ENCODE measurements at places on chromosomes 7 and 10.

DNA sequence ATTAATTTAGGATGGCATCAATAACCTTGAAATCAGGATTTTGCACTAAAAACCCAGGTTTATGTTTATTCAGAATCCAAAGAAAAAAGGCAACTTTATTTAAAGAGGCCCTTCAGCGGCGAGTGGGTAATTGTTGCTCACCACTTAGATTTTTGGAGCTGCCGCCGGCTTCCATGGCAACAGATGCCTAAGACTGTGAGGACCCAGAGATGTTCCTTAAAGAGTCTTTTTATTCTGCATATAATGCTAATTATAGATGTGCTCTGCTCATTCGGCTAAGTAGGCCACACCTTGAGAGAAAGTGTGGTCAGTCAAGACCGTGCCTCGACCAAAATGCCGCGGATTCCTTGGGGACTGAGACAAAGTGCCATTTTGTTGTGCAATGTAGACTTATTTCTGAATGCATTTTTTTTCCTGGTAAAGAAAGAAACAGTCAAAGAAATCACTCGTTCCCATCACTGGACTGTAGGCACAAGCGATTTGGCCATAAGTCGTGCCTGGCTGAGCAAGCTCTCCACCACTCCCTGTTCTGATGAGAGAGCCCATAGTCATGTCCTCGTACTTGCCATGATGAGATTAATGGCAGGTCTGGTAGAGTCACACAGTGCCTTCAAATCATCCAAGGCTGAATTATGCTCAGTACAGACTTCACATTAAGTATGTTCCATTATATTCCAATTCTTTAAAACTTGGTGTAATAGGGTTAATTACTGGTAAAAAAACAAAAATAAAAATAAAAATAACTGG, 21.4 kb upstream of the MGMT start:
- DNase-seq: no peak

GRCh38 chr10:76974017-76974691, 663.5 kb downstream of the KCNMA1 start:
- no peak for DNase-seq

GRCh38 chr7:5666361-5666760, 115.1 kb downstream of the RNF216 start:
- no peak for DNase-seq

DNA sequence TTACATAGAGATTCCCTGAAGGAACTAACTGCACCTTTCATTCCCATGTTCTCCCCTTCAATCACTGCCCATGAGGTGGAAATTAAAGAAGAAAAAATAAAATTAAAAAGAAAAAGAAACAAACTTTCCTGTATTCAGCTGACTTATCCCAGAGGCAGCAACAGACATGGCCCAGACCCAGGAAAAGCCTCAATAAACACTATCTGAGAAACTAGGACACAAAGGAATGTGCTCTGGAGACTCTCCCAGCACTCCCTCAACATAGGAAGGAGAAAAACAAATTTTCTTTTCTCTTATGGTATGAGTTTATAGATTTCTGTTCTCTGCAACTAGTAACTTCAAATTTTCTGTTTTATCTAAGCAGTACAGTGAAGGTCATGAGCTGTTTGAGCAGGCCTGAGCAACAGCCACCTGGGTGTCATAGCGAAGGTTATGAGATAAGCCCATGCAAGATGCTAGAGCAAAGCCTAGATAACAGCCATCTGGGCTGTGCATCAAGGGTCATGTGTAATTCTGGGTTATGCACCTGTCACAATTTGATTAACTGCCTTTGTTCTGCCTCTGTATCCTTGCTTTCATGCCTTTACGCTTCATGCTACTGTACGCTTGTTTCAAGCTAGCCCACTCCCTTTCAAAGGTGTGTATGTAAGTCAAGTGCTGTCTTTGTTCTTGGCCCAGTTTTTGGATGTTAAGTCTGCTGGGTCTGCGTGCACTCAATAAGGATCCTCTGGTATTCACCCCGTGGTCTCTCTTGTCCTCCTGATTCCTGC, 11.0 kb upstream of the OR6B1 start:
- DNase-seq: no peak

DNA sequence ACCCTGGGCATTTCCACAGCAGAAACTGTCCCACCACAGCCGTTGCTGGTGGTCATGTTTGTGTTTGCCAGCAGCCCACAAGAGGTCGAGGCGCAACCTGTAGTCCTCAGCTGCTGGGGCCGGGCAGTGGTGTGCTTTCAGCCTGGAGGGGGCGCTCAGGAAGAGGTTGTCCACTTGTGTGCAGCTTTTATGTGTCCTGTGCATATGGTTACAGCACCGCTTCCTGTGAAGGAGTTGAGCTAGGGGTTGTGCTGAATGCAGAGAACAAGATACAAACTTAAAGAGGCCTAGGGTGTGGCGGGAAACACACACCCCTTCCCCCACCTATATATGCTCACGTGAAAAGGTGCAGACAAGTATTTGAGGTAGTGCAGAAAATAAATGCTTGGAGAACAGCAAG, 29.5 kb upstream of the PFKFB3 start:
- DNase-seq: no peak

DNA sequence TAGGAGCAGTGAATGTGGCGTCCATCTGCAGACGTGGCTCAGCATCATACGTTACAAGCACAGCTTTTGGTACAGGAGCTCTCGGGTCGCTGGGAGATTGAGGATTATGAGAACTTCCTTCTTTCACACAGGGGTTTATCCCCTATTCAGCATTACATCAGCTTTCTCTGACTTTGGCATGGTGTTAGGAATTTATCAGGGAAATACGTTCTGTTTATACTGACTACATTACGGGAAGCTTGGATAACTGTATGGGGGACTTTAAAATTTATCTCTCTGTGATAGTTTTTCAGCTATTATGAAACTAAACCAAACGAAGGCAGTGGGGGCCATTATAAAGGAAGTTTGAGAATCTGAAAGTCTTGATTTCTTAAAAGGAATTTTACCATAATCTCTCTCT, 110.1 kb upstream of the INSYN2A start:
- DNase-seq: no peak

DNA sequence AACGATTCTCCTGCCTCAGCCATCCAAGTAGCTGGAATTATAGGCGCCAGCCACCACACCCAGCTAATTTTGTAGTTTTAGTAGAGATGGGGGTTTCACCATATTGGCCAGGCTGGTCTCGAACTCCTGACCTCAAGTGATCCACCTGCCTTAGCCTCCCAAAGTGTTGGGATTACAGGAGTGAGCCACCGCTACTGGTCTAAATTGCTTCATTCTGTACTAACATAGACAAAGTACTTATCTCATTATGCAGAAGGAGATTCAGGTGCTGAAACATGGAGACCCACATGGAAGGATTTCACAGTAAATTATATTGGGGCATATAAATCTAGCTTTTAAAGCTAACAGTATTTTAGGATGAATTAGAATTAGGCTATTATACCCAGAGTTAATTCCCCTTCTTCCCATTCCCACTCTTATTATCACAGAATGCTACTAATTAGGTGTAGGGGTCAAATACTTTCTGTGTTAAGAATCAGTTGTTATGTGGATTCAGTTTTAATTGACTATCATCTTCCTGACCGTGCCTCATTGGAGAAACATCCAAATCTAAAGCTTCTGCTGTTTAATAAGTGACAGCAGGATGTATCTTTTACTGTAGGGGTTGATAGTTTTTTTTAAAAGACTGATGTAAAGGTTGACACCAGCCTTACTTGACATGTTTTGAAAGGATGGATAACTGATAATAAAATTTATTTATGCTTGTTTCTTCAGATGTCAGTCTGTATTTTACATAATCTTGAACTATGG, 27.2 kb downstream of the ADK start:
- DNase-seq: no peak

DNA sequence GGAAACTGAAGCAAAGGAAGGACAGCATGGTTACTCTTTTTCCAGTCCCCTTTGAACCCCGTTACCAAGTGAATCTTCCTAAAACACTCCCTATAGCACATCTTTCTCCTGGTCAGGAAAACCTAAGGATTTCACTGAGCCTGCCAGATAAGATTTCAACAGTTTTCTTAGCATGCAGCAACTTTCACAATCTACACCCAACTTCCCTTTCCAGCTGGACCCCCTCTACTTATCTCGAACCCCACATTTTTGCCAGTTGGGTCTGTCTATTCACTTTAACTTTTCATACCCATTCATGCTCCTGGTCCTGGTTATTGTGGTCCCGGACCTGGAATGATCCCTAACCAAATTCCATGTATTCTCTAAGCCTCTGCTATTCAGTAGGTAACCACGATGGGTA, 14.9 kb upstream of the CPVL start:
- no peak for DNase-seq

- no peak for DNase-seq
Observed at GRCh38 chr10:44394696-44395381, 9.9 kb upstream of the CXCL12 start.
